ENCODE measurements at places on chromosomes 5 and 9.

- peak; percentile 65 for DNase-seq
Observed at GRCh38 chr5:39213447-39214207, 5.7 kb downstream of the FYB1 start.

DNA sequence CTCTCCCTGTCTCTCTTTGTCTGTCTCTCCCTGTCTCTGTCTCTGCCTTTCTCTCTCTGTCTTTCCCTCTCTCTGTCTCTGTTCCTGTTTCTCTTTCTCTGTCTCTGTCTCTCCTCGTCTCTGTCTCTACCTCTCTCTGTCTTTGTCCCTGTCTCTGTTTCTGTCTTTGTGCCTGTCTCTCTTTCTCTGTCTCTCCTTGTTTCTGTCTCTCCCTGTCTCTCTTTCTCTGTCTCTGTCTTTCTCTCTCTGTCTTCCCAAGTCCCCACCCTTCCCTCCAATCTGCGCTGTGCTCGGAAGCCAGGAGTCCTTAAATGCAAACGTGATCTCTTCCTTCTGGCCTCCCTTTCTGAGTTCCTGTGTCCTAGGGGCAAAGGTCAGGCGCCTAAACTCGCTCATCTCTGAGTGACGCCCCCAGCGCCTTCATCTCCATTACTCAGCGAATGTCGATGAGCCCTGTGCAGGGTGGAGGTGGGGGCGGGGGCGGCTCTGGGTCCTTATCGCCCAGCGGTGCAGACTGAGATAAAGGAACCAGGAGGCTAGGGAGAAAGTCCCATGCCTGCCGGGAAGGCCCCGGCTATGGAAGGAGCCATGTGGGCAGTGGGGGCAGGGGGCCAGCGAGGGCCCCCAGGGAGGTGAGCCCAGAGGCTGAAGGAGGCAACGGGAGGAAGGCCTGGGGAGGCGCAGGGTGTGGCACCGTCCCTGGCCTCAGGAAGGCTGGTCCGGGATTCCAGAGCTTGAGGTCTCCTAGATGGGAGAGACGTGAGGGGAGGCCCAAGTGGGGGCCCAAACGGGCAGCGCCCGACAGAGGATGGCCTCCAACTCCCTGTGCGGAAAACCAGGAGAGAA lies 1.5 kb upstream of the SLC6A19 start:
- DNase-seq: no peak

- DNase-seq: no peak
Observed at GRCh38 chr9:18707061-18707461, 233.1 kb downstream of the ADAMTSL1 start.

GRCh38 chr5:171867786-171868185 lies 82.2 kb downstream of the SMIM23 start:
- DNase-seq: no peak

- peak; percentile 64 for DNase-seq
Observed at GRCh38 chr5:135398160-135398854, 724 bp downstream of the MACROH2A1 start.

DNA sequence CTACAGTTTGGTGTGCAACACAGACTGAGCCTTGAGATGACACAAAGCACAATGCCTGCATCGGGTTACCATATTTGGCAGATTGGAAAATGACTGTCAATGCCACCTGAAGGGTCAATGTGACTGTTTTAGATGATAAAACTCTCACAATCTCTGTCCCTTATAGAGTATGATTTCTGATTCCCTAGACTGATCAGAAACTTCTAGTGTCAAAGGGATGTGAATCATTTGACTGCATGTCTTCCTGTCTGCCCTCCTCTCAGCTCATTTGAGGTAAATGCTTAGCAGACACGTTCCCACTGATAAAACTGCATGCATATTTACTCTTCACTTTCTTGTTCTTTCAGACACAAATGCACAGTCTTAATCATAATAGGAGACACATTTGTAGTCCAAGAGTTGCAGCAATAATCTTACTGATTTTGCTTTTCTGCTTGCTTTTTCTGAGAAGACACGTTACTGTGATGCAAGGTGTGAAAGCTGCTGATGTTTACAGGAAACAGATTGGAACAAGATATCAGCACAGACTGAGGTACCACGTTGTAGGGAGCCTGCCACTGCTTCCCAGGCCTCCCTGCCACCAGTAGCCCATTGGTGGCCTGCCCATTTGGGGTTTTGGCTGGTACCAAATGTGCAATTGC lies 77.8 kb downstream of the GCNT4 start:
- DNase-seq: peak; percentile 64

DNA sequence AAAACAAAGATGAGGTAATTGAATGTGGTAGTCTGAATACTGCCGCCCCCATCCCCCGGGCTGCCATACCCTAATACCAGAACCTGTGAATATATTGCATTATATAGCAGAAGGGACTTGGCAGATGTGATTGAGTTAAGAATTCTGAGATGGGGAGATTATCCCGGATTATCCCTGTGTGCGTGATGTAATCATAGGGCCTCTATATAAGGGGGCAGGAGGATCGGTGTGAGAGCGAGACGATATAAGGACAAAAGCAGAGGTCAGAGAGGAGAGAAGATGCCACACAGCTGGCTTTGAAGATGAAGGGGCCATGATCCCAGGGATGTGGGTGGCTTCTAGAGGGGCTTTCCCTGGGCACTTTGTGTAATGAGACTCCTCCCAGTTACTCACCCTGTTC lies 101.7 kb upstream of the TLE1 start:
- no peak for DNase-seq

DNA sequence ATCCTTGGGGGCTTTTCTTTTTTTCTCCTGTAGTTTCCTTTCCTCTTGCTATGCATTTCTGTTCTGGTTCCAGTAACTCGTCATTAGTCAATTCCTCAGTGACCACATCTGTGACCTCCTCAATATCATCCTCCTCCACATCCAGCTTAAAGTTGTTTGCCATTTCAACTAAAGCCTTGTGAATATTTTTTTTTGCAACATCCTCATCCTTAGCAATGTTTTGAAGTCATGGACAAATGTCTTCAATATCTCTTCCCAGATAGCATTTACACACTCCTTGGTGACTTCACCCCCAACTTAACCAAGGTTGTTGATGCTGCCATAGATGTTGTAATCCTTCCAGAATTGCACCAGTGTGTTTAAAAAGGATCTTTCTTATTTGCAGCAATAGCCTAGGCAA lies 14.7 kb upstream of the ADRB2 start:
- no peak for DNase-seq

DNA sequence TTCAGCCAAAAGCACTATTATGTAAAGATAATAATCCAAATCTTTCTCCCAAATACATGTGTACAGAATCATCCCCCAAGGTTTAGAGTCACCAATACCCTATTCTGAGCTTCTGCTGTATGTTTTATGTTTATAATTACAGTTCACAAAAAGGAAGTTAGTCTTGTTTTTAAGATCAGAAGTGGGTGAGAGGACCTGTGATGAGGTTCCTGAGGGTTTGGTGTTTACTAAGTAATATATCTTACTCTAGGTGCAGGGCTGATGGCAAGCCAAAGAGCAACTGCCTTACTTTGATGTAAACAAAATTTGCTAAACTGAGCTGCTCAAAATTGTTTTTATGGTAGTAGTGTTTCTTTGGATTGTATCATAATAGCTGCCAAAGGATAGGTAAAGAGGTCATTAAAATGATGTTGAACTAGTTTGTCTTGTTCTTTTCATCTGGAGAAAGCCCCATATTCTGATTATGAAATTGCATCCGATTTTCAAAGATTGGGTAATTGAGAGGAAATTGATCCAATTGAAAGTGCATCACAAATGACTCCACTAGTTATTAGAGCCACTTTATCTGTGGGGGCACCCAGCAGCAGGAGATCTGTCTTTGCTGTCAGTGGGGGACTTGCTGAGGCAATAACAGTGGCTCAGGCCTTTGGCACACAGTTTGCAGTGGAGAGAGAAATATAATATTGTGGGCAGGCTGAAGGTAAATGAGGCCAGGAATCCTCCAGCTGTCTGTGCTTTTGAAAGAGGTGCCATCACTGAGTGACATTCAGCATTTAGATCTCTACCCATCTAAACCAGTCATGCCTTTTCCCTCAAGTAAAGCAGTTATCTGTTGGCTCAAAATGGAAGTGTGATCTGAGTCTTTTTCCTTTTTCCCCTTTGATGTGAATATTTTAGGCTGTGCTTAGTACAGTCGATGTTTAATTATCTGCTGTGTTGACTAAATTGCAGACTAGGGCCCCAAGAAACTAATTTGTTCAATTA lies 14.1 kb downstream of the TRIM32 start:
- peak; percentile 75 for DNase-seq
